Motor neuron (in vitro differentiated cells): ENCODE measurements at places on chromosomes 7 and 10. TPM values are rescaled to one million over a fixed set of nuclear protein-coding genes. Genes with fewer than 3 reads are reported as not detected.

ASIC3 gene
- 2.1 and 2.4 TPM in 2 replicates for total RNA-seq

SMO gene
- 33.9 and 36.9 TPM in 2 replicates for total RNA-seq

TCF7L2 gene
- total RNA-seq = 9.6 and 9.9 TPM in 2 replicates

TAS2R5 gene
- 1.8 and 2.6 TPM in 2 replicates for total RNA-seq

GBX1 gene
- 0.89 TPM in 1 of 2 replicates, not detected in the other for total RNA-seq

PRPS1L1 gene
- not detected in 2 replicates for total RNA-seq

CALHM1 gene
- 0.38 and 0.49 TPM in 2 replicates for total RNA-seq

CH25H gene
- total RNA-seq = 7.1 and 7.4 TPM in 2 replicates

CASD1 gene
- 15.8 and 19.0 TPM in 2 replicates for total RNA-seq

SAP25 gene
- total RNA-seq = 0.90 TPM in 1 of 2 replicates, not detected in the other

PON3 gene
- total RNA-seq = not detected in 2 replicates

PTPRZ1 gene
- 40.0 and 46.5 TPM in 2 replicates for total RNA-seq

C10orf105 gene
- total RNA-seq = 0.18 and 0.21 TPM in 2 replicates

ELFN1 gene
- total RNA-seq = 0.13 and 0.62 TPM in 2 replicates

UBE2H gene
- total RNA-seq = 107 and 120 TPM in 2 replicates

HPSE2 gene
- 0.34 and 0.42 TPM in 2 replicates for total RNA-seq

DNA sequence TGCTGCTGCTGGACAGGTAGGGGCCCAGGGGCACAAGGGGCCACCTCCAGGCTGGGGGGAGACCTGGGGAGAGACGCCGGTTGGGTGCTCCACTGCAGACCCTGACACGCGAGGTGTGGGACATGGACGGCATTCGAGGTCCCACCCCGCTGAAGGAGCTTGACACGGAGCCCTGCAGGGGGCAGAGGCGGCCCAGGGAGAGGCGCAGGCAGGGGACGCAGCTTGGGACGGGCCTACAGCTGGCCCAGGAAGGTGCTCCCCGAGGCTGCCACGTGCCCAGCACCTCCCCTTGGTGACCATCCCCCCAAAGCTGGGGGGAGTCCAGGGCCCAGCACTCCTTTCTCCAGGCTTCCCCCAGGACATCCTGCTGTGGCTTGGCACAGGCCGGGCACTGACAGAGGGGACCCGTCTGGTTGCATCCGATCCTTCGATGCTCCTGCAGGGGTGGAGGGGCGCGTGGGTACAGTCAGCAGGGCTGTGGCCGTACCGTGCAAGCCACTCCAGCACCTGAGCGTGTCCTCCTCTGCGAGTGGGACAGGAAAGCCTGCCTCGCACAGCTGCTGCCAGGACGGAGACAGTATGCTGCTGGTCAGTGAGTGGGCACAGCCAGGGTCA is 174.4 kb downstream of the ELFN1 start:
- no peak for ATAC-seq

DNA sequence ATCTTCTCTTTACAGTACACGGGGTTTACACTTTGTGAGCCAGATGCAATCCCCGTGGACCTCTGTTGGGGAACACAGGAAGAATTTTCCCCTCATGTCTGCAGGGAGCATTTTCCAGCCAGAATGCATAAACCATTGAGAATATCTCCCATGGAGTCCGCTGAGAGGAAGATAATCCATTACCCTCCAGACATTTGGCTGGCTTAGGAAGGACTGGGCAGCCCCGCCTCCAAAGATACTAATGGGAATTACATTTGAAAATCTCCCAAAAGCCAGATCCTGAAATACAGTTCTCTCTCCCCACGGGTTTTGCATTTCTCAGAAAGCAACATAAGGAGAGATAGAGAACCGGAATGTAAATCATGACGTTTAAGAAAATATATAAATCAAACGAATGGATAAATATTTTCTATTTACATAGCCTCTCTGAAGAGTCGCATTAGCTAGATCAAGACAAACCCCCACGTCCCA is 53.5 kb downstream of the TRIL start:
- ATAC-seq = no peak

GRCh38 chr10:24439935-24440334 is 231.0 kb downstream of the KIAA1217 start:
- no peak for ATAC-seq

DNA sequence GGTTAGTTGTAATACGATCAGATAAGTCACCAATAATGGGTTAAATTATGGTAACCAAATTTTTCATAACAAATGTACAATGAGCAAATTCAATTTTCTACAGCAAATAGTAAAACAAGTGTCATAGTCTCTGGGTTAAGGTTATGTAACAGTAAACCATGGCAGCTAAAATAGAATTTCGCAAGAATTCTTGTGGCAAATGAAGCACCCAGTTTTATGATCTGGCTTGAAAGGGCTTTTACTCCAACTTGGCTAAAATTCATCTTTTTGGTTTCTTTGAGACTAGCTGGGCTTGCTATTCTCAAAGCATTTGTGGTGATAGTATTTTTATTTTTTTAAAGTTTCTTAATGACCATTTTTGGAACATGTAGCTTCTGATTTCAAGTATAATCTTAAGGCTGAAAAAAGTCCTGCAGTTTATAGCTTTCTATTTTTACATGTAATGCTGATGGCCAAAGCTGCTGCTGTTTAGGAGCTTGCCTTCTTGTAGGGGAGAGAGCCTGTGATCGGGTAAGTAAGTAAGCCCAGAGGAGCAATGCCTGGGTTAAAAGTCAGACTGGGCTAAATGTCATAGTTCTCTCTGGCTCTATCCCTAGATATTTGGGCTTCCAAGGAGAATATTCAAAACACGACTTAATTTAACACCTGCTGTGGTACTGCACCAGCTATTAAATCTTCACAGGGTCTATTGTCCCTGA is 55.5 kb upstream of the SYPL1 start:
- no peak for ATAC-seq

GRCh38 chr7:126979722-126980121 is 273.0 kb downstream of the GRM8 start:
- ATAC-seq = no peak

DNA sequence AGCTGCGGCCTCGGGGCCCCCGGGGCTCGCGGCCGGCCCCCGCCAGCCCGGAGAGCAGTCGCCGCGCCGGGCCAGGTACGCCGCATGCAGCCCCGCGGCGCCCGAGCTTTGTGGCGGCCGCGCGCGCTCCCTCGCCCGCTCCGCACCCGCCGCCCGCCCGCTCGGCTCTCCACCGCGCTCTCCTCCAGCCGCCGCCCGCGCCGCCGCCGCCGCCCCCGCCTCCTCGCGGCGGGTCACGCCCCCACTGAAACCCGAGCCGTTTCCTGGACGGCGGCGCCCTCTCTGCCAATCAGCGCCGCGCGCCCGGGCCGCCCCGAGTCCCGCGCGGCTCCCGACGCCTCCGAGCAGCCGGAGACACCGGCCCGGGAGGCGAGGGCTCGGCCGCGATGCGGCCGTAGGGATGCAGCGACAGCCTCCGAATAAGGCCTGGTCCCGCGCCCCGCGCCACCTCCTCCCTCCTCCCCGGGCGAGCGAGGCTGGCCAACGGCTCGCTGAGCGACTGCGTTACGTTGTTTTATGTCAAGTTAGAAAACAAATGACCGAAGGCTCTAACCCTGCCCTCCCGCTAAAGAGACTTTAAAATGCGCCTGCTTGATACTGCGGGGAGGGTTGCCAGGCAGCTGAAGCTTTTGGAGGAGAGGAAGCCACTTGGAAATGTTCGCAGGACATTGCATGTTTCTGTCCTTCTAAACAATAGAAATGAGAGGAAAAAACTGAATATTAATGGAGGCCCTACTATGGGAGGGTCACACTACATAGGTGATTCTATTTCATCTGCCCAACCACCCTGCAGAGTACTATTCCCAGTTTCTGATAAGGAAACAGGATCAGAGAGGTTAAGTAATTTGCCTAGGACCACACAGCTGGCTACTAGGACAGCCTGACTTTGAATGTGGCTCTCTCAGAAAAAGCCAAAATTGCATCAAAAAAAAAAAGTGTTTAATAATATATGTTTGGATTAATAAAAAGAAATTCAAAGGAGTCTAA is at the start of gene FGFR2:
Gene FGFR2, minus strand, starts transcription at position 182 of the 987 bp plus-strand sequence. CDS start 4,627 bp downstream, outside the sequence.
- peak; percentile 77 for ATAC-seq

- ATAC-seq = peak; percentile 66
These were observed 38.0 kb downstream of the USP6NL start for GRCh38 chr10:11573497-11573896.

GRCh38 chr7:115273139-115273772 is 351.4 kb downstream of the MDFIC start:
- ATAC-seq = no peak

- ATAC-seq = peak; percentile 73
These were observed 58.4 kb upstream of the ZNRF2 start for GRCh38 chr7:30225863-30226613.

DNA sequence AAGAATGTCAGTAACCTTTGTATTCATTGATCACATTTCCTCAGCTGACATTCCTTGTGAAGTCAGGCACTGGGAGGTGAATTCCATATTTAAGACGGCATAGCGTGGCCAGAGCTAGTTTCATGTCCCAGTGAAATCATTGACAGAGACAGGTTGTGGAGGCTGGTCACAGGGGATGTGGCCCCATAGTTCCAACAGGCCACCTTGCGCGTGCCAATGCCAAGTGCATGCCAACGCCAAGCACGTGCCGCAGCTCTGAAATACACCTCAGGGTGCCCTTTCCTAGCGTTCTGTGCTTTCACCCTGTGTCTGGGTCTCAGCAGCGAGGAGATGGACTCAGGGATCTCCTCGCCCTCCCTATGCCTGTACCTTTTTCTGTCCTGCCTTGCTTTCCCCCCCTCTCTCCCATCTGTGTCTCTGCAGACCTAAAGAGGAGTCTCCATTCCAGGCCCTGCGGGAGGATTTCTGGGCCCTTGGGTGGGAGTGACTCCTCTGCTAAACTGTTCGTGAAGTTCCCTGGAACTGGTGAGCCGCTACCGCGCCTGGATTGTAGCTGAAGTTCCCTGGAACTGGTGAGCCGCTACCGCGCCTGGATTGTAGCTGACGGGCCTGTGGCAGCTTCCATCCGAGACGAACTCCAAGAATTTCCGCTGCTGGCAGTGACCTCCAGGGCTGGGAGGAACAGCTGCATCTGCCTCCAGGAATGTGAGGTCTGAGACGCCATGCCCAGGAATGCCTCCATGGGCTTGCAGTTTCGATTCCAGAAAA is 19.7 kb downstream of the AQP1 start:
- no peak for ATAC-seq

DNA sequence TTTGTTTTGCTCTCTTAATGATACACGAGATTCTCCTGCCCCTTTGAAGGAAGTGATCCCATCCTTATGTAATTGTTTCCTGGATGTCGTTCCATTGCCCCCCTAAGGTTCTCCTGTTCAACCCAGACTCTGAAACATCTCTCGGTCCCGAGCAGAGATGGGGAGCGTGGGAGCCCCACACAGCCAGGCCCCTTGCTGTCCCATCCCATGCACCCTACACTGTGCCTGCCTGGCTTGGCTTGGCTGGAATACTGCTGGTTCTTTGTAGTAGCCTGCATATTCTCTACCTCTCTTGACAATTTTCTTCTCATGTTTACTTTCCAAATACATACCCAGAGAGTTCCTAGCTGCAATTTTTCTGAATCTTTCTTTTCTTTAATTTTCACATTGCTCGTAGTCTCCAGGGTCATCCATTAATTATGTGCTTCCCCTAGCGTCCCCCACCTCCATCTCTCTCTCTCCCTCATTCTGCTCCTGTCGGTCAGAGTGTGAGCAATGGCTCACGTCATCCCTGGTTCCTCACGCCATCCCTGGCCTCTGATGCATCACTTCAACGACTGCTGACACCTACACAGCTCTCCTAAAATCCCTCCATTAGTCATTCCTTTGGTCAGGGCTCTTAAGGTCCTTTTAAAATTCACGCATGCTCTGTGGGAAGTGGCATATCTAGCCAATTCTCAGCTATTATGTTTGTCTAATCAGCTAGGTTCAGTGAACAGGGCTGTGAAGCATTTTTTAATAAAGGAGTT is 32.5 kb upstream of the GPR158 start:
- ATAC-seq = peak; percentile 89

DNA sequence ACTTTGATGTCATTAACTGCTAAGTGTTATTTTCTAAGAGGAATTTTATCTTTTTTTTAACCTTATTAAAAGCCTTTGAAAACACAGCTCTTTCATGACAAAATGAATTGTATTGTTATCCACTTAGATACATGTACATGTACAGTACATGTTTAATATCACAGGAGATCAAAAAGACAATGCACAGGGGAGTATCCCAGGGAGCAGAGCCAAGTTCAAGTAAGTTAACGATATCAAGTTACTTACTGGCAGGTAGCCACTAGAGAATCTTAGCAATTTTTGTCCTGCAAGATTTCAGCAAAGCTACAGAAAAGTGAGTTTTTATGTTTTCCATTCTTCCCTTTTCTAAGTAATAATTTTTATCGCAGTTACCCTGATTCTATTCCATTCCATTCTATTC is 33.9 kb upstream of the ARL4A start:
- no peak for ATAC-seq

- no peak for ATAC-seq
These were observed 430.3 kb upstream of the SEMA3A start for GRCh38 chr7:84624927-84625326.

GRCh38 chr7:158266426-158266816 is 321.2 kb downstream of the PTPRN2 start:
- ATAC-seq = no peak

DNA sequence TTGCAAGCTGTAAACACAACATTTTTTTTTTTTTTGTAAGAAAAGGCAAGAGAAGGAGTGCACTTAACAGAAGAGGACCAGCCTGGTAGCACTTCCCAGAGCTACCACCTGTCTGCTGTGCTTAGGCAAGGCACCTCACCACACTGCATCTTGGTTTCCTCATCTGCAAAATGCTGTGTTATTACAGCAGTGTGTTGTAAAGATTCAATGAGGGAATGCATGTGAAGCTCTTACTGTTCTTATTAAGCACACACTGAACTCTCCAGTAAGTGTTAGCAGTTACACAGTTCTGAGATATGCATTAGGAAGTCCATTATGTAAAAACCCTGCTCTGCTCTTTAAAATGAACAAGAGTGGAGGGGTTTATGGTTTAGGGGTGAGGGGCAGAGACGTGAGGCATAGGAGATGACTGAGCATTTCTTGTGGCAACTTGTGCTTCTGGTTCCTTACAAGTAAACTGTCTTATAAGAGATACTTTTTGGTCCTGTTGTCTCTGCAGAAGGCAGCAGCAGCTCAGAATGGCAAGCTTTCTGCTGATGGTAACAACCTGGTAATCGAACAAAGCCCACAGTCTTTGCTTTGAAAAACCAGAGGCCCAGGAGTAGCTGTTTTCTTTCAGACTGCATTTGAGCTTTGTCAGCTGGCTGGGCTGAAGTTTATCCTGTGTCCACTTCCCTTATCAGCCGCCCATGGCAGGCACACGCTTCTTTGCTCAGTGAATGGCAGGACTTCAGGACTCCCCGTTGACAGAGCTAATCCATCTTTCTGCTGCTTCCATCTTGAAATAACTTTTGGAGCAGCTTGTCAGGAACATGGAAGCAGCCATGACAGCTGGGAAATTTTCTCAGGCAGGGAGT is 98.8 kb upstream of the BMPER start:
- no peak for ATAC-seq

- ATAC-seq = no peak
These were observed 4.2 kb upstream of the HOXA13 start for GRCh38 chr7:27203964-27204594.

DNA sequence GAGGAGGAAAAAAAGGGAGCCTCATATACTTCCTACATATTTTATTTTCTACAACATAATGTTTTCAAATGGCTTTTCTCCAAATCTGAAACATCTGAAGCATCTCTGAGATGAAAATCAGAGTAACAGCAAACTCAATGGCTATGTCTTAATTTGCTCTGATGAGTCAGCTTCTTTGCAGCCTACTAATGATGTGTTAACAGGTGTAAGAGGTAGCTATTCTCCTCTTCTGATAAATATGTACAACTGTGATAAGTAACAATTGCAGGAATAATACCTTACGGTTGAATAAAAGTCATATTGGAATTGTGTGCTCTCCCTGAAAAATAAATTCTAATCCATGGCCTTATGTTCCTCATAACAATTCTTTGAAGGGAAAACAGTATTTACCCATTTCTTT is 45.2 kb downstream of the GNAT3 start:
- no peak for ATAC-seq
